ENCODE measurements at places on chromosomes 3 and 15.
A peak's percentile ranks its signal among the peaks of the same experiment; 100 is the strongest.

DNA sequence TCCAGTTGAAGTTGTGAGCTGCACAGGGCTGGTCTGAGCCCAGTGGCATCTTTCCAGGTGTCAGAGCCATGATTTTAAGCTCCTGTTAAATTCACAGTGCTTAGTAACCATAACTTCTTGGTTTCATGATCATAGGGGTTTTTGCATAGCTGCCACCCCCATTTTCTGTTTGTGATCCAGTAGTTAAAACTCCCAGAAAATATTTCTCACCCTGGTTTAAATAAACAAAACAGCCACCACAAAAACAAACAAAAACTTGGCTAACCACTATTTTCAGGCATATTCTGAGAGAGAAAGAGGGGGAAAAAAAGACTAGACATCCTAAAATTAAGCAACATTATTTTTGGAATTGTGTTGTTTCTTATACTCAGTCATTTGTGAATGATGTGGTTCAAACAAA lies 175.3 kb downstream of the IGF1R start:
- no peak for DNase-seq

DNA sequence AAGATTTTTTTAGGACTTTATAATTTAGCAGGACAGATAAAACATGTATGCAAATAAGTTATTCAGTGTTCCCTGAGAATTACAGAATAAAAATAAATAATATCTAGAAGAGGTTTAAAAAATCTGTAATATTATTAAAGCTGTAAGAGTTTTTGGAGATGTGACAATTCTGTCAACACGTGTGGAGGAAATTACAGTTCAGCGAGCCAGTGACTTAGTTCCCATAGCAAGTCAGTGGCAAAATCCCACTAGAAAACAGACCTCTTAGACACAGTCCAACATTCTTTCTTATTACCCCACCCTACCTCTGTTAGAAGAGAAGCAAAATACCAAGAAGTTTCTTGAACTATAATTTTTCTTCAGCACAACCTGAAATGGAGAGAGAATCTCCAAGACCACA lies 16.2 kb upstream of the DENND6A start:
- DNase-seq, result no peak

DNA sequence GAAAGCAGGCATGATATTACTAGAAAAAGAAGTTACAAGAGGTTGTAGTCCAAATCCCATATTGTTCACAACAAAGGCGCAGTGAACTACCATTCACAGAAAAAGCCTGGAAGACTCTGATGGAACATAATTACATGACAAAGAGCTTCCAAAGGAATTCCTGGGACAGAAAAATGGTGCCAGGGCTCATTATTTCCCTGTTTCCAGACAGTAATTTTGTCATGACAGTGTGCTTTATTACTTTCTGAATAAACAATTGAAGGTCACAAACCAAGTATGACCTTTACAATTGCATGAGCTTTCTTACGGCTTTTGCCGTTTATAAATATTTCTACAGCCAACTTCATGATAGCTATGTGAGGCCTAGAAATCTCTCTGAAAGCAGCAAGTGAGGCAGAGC lies 61.0 kb downstream of the CYFIP1 start:
- no peak for DNase-seq

DNA sequence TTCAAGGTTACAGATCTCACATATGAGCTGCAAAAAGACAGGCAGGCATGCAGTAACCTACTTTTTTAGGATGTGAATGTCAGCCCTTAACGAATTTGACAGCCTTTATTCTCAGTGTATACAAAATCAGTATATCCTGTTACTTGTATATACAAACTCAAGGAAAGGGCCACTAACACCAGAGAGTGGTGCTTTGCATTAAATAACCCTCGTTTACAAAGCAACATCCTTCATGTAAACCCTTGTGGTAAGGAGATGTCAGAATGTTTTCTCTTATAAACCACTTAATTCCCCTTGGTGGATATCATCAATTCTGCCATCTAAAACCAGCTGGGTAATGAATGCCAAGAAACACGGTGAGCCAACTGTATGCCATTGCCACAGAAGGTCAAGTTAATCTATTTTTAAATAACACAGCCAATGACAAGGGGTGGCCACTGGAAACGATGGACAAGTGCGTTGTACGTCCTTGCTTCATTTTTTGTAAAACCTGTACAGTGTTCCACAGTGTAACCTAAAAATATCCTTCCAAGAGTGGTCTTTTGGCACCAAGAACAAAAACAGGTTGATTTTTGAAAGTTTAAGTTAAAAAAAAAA lies 7.5 kb downstream of the MAGI1 start:
- no peak for DNase-seq

- no peak for DNase-seq
Observed at GRCh38 chr15:78616506-78616905, 4.3 kb downstream of the CHRNA3 start.

DNA sequence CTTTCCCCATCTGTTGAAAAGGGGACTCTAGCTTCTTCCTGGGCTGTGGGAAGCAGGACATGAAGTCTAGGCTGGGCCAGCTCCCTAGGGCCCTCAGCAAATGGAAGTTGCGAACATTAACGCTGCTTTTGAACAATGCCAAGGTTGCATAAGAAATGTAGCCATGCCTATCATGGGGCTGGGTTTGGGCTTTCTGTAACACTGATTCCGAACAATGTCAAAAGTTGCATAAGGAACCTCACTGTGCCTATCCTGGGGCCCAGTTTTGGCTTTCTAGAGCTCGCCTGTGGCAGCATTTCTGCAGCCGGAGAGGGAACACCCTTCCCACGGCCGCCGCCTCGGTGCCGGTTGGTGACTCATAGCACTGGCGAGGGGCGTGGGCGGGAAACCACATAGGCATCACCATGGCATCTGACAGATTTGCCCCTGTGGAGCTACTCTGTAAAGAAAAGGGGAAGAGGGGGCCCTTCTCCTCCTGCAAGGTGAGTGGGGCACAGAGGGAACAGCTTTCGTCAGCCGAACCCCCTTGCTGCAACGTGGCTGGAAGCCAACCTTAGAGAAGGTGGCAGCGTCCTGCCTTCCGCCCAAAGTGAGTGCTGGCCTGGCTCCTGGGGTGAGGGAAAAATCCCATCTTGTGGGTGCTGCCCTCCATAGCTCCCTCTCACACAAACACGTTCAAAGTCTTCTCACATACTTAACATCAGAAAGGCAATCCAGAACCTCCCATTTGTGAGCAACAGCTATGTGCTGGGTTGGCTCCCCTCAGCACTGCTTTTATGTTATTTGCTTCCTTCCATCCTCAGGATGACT lies 46.6 kb upstream of the ATP2B2 start:
- peak; percentile 68 for DNase-seq

GRCh38 chr15:73589766-73590165 lies 43.4 kb downstream of the NPTN start:
- no peak for DNase-seq

- DNase-seq, result no peak
Observed at GRCh38 chr3:133042778-133043177, 4.6 kb downstream of the TMEM108 start.

DNA sequence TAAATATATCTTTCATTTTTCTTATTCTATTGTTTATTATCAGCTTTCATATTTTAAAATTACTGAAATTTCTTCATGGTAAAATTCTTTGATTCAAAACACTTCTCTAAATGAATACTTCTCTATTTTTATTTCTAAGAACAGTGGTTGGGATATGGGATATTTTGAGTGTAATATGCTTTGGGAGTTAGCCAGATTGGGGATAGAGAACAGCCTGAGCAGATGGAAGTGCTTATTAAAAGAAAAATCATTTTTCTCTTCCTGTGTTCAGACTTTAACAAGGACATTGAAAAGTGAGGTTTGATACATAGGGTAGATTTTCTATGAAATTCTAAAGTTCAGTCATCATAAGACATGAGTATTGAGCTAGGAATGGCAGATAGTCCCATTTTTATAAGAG lies 84.8 kb downstream of the COL6A5 start:
- DNase-seq, result no peak

DNA sequence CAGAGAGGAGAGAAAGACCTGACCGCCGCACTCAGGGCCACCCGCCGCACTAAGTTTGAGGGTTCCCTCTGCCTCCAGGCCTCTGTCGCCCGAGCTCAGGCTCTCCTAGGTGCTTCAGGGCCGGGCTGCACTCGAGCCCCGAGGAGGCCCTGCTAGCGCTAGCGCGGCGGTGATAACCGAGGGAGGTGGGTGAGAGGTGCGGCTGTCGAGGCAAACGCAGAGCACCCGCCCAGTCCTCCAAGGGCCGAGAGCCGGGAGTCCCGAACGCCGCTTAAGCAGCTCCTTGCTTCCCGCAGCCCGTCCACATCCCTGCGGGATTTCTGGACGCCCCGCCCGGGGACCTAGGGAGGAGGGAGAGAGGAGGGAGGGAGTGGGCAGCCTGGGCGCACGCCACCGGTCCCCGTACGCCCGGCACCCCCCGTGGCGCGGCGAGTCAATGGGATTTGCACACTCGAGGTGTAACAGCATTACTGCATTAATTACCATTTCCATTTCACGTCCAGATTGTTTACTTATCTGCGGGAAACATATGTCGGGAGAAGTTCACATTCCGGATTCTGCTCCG lies 6.8 kb downstream of the SOX14 start:
- DNase-seq, result no peak

DNA sequence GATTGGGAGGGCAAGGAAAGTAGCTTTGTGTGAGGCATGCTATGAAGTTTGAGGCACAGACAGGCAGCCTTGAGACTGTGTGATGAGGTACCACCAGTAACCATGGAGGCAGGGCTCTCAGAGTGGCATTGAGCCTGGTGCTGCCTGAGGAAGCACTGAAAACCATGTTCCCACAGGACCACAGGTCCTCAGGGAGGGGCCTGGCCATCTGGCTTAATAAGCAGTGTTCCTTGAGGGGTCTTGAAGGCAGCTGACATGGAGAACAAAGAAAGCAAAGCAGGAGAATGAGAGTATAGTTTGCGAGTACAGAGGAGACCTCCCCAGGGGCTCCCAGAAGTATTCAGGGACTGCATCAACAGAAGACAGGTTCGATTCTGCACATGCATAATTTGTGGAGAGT lies 346.6 kb downstream of the EPHB1 start:
- no peak for DNase-seq

DNA sequence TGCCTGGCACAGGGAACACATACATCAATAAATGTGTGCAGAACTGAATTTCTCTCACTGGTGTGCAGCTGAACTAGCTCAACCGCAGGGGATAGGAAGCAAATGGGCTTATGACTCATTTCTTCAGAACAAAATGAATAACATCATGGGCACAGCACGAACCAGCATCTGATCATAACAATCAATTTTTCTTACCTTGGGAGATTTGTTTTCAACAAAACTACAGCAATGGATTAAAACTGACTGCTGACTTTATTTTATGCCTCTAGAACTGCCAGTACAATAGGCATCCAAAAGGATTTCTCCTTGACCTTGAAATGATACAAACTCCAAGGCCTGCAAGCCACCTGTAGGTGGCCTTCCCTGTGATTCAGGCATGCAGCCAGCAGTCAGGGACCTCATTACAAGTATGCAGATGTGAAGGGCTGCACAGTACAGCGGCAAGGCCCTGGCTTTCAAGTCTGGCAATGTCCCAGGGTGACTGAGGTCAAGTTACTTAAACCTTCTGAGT lies 26.1 kb downstream of the TAMM41 start:
- DNase-seq, result no peak

- no peak for DNase-seq
Observed at GRCh38 chr15:40870716-40871115, 3.3 kb downstream of the RHOV start.

GRCh38 chr15:66039117-66039871 lies 170.0 kb downstream of the RAB11A start:
- no peak for DNase-seq

- no peak for DNase-seq
Observed at GRCh38 chr3:101170062-101170771, 150.2 kb downstream of the IMPG2 start.

GRCh38 chr15:85681386-85681785 lies 113.3 kb downstream of the KLHL25 start:
- DNase-seq, result no peak

- DNase-seq, result peak; percentile 81
Observed at GRCh38 chr3:156826144-156826895, at the start of gene LEKR1. TSS of gene LEKR1 (plus strand) at chr3:156826353. CDS start at chr3:156829330, 2,977 bp downstream.

DNA sequence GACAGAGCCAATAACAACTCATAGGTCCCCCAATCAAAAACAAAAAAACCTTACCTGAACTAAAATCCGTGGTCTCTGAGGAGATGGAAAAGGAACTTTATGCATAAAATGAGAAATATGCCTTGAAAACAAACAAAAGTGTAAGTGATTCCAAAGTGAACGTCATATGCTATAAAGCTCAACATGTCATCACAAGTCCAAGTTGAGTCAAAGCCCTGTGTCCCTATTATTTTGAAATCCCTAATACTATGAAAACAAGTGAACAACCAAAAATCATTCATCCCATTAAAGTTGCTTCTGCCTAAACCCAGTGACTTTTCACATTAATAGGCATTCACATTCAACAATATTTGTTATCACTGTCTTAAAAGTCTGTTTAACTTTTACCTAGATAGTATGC lies 59.4 kb downstream of the DENND4A start:
- DNase-seq, result no peak

DNA sequence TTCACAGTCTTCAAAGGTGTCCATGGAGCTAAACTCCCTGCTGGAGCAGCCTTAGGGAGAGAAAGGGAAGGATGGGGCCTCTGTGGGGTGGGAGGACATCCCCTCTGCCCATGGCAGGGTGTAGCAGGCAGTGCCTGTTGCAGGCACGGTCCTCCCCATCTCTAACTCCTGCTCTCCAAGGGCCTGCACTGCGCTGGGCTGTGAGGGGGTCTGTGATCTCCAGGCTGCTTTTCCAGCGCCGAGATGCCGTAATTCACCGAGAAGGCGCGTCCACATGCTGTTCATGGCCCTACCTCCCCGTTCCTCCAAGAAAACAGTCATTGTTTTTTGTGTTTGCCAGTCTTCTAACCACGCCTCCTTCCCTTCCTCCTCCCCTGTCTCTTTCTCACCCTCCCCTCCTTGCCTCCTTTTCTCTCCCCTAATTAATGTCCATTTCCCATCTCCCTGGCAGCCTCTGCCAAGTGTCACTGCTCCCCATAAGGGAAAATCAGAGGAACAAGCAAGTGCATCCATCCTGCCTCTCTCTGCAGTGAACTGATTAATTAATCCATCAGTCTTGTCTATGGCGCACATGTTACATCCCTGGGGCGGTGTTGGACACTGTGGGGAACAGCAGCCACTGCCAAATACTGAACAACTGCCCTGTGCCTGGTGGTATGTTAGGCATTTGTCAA lies 17.7 kb upstream of the LAMP3 start:
- no peak for DNase-seq

- no peak for DNase-seq
Observed at GRCh38 chr3:192186045-192186444, 541.3 kb downstream of the FGF12 start.

GRCh38 chr3:67000009-67000408 lies 1.9 kb downstream of the KBTBD8 start:
- peak; percentile 89 for DNase-seq

- no peak for DNase-seq
Observed at GRCh38 chr15:86942285-86942684, 862.6 kb downstream of the AGBL1 start.

- no peak for DNase-seq
Observed at GRCh38 chr15:91885714-91886270, 32.3 kb downstream of the SLCO3A1 start.

DNA sequence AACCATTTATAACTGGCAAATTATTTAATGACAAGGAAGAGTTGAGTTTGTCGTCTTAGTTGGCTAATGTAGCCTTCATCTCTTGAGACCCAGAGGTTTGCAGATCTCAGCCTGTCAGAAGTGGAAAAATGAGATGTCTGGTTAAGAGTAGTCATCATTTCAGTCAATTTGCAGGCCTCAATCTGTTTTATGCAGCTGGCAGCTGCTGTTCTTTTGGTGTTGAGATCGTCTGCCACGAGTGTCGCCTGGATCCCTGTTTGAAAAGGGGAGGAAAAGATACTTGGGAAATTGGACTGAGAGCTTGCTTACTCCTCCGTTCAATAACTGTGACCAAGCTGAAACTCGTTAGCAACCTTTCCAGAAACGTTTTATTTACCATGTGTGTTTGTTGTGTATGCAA lies 2.3 kb downstream of the PHLDB2 start:
- no peak for DNase-seq
